Uterus (tissue), 4 donors: ENCODE measurements at places on chromosomes 12 and 14.

GRCh38 chr14:37545174-37545573, 49.9 kb downstream of the FOXA1 start:
- no peak for DNase-seq

DNA sequence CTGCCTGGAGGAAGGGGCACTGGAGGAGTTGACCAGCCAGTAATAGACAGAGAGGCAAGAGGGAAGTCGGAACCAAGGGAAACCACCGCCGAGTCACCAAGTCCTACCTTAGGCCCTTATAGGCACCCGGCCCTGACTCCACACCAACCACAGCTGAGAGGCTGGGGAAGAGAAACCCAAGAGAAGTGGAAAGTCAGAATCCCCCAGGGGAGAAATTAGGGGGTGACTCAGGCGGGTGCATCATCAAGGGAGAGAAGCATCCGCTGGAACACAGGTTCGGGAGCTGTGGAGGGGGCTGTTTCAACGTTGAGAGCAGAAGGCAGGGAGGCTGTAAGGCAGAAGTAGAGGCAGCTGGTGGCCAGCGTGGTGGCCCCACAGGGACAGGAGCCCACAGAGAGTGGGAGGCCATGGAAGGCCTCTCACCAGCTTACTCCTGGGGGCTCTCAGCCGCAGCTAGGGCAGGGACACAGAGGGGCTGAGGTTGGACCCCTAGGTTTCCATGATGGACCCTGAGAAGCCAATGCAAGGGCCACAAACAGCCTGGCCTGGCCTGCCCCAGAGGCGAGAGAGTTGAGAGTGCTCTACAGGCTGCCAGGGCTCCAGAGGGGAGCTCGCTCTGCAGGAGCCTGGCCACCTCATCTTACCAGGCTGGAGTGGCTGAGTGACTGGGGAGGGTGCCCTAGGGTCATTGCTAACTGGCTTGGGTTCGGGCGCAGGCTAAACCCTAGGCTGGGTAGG, 1.4 kb upstream of the TRMT61A start:
- no peak for DNase-seq

DNA sequence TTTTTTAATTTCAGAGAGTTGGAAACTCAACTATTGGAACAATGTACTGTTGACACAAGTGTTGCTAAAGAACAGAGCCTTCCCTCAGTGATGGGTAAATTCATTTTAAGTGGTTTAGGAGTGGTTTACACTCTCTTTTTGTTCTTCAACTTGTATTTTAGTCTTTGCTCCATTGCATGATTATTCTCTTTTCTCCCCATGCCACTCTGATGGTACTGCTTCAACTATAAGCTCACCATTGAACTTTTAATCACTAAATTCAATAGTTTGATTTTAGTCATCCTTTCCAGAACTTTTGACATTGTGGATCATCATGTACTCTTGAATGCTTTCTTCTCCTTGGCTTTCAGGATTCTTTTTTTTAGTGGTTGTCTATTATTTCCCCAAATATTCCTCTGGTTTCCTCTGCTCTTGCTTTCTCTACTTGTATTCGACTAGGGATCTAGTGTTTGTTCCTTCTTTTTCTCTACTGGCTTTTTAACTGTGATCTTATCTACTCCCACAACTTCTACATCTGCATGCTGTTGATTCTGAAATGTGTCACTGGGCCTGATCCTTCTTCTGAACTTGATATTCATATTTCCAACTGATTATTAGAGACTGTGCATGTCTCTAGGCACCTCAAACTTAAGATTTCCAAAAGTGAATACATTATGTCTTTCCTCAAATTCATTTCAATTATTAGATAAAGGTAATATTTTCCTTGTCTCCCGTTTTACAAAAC, 15.4 kb downstream of the ACTR10 start:
- DNase-seq = no peak

DNA sequence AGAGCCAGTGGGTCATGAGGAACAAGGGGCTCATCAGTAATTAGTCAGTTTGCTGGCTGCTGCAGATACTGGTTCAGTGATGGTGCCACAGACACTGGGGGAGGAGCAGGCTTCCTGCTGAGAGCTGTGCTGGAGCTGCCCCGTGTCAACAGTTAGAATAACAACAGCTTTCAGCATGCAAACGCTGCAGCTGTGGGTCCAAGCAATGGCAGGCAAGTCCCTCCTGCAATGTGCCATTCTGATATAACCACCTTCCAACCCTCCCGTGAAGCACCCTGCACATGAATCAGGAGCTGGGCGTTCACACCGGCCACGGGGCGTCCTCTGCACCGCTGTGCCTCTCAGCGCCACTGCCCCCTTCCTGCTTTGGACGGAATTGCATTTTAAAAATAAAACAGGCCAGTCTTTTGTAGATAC, 258.4 kb upstream of the SFSWAP start:
- DNase-seq = no peak

DNA sequence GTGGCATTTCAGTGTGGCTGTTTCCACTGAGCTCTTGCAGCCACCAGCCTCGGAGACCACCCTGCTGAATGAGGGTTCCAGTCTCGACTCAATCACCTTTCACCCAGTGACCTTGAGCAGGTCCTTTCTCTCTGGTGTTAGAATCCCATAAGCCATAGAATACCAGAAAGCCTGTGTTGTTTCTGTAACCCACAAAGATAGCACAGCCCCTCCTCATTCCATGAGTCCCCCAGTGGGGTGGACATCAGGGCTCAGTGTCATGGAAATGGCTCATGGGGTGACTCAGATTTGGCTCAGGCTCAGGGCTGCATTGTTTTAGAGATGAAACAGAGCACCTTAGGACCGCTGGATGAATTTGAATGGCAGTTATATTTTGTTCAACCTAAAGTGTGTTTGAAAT, 171.5 kb downstream of the PTPN11 start:
- no peak for DNase-seq

DNA sequence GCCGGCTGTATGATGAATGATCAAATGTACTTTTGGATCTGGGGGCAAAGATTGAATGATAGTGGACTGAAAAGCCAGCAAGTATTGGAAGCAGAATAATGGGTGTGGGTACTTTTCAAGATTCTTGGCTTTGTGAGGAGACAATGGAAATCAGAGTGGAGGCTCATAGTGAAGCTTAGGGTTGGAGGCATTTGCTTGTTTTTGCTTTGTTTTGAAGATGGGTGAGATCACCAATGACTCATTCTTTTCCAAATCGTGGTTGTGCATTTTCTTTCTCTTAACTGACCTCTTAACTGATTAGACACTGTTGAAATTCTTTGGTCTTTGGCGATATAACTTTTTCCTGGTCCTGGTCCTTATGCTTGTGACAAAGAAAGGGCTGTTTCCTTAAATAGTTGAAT, 54.4 kb downstream of the PELI2 start:
- no peak for DNase-seq

DNA sequence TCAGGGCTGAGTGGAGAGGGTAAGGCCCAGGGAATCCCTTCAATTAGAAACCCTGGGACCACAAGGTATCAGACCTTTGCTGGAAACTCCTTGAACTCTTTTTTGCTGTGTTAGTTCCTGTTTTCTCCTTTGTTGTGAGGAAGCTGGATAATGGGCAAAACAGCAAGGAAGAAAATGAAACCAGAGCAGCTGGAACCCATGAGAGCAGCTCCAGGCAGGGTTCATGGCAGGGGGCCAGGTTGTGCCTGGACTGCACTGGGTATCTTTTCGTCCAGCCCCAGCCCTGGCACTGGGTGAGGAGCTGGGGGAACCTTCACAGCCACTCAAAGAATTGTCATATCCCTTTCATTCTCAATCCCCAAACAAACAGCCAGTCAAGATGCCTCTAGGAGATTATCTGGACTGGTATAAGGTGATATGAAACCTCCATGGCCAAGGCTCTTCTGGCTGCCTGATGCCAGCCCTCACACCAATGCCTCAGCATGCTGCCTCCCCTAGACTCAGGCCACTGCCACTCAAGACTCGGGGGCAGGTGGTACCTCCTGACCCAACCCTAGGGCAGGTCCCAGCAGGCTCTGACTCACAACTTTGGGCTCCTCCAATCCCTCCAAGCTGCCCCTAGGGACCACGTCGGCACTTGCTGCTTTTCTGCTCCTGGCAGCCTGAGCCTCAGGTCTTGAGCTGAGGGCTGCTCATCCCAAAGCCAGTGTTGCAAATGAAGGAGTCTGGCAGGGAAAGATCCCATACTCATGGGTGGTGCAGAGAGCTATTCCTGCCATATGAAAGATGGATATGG, 16.5 kb downstream of the FAM186B start:
- DNase-seq = no peak

DNA sequence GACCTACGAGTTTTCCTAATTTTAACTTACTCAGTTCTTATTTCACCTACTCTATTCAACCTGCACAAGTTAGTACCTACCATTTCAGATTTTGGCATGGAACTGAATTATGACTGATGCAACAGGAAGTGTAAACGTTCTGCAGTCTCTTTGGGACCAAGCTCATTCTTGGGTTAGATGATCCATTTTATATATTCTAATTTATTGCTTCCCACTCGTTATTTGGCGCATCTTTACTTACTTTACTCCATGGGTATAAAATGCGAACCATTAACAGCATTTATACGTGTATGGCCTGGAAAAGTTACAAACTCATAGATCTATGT, 1.0 kb upstream of the EML1 start:
- DNase-seq = no peak

GRCh38 chr12:101552277-101552676, 42.5 kb upstream of the MYBPC1 start:
- DNase-seq = no peak

DNA sequence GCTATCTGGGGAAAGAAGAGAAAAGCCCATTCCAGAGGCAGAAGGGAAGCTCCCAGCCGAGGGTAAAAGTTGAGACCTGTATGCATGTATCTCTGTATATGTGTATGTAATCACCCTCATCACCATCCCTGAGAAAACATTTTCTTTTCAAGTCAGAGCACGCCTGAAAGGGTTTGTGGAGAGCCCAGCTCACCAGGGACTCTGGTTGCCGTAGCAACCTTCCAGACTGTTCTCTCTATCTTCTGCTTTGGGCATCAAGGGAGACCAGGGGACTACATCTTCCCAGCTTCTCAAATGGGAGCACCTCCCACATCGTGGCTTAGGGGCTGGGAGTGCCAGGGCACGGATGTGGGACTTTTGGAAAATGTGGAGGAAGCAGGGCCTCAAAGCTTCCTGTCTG, 93.5 kb downstream of the GALNT8 start:
- no peak for DNase-seq
